ENCODE measurements at places on chromosomes 11 and 22.

DNA sequence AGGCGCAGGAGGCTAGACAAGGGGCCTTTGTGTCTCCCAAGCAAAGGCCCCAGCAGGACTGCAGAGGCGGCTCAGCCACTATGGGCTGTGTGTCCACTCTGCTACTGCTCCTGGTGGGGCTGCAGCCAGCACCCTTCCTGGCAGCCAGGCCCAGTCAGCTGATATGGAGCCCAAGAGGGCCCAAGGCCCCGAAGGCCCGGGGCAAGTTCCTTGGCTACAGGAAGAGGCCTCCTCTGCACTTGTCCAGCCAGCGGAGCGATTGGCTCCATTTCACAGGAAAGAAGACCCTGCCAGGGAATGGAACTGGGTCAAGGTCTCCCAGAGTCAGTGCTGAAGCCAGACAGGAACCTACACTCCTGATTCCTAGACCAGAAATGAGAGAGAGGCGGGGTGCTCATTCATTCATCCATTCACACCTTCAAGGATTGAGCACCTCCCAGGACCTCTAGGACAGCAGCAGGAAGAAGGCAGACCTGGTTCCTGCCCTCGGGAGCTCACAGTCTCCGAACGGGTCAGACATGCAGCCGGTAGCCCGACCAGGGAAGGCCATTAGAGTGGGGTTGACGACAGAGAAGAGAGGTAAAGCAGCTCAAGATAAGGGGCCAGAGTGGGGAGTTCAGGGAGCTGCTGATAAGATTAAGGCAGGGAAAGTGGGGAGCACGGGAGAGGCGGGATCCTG, 811 bp upstream of the P2RY2 start:
- no peak for DNase-seq

GRCh38 chr11:13135385-13136271, 126.5 kb downstream of the RASSF10 start:
- no peak for DNase-seq

- no peak for DNase-seq
Observed at GRCh38 chr11:77508019-77508418, 34.1 kb upstream of the PAK1 start.

GRCh38 chr11:116215471-116216113, 557.2 kb downstream of the BUD13 start:
- no peak for DNase-seq

GRCh38 chr11:112085822-112086421, 634 bp downstream of the TIMM8B start:
- DNase-seq, result peak; percentile 29

- DNase-seq, result no peak
Observed at GRCh38 chr11:78652843-78653239, 78.2 kb upstream of the NARS2 start.

GRCh38 chr11:116895048-116895757, 57.8 kb upstream of the APOA1 start:
- no peak for DNase-seq

DNA sequence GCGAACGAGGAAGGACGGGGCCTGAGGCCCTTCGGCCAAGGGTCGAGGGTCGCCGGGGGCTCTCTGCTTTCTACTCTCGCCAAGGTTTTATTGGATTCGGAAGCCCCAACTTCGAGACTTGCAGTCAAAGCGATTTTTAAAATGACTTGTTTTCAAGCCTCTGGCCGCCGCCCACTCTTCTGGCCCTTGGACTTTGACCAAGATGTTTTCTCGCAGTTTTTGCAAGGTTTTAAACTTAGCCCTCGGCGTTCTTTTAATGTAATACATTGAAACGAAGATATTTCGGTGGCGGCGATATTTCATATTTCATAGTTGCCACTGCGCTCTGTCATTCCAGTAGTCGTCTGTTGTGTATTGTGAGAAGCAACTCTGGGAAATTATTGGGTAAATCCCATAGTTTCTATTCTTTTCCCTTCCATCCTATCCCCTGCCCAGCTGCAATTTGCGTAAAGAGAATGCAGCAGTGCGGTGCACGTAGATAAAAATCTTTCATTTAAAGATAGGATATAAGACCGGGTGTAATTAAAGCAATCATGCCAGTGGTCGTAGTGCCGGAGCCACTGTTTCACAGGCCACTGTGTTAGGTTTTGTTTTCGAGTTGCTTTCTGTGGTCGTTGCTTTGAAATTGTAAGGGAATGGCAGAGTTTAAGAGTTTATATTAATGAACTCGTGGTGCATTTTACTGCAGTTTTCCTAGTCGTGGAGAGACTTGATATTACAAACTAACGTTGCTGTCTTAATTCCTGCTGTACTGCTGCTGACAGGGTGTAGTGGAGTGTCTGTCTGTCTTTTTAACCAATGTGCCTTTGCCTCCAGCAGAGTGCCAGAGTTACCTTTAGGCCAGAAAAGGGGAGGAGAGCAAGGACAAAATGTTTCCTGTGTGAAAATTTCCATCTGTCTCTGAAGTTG, 702 bp downstream of the BIRC2 start:
- no peak for DNase-seq

DNA sequence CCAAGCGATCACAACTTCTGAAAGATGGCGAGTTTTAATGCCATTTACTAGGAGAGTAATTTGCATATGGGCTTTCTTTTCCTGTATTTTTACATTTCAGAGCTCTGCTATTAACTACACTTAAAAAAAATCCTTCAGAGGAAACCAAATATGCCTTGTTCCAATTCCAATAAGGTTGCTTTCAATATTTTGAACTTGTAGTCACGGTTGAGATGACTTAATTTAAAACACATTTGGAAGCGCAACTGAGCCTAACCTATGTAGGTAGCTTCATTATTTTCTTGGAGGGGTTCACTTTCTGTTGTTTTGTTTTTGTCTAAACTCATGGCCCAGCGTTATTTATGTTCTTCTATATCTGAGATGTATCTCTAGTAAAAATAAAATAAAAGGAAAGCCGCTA, 93.4 kb downstream of the BLID start:
- DNase-seq, result no peak

- no peak for DNase-seq
Observed at GRCh38 chr11:76415073-76415472, 29.7 kb upstream of the EMSY start.

DNA sequence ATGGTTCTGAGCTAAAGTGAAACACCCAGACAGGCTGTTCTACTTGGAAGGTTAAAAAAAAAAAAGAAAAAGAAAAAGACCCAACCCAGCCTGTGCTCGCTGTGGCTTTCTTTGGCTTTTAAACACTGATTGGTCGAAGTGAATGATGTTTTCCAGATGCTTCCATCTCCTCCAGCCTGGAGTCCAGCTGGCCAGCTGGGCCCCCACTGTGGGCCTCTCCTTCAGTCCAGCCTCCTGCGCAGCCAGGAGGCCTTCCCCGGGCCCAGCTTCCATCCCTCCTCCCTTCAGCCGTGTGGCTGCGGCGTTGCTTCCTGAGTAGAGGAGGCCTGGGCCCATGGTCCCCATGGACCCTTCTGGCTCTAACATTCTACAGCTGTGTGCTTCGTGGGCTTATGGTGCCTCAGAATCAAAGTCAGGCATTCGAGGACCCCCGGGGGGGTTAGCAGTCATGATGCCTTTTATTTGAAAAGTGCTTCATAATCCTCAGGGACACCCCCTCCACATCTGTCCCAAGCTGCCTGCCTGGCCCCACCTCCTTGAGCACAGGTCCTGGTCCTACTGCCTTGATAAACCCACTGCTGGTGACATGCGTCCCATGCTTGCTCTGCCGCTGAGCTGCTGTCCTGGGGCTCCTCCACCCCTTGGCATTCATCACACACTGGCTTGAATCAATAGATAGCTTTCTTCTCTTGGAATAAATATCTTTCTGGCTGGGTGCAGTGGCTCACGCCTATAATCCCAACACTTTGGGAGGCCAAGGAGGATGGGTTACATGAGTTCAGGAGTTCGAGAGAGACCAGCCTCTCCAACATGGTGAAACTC, 42.2 kb upstream of the FBLN1 start:
- DNase-seq, result no peak

- DNase-seq, result no peak
Observed at GRCh38 chr22:32477596-32477995, 3.0 kb downstream of the FBXO7 start.

DNA sequence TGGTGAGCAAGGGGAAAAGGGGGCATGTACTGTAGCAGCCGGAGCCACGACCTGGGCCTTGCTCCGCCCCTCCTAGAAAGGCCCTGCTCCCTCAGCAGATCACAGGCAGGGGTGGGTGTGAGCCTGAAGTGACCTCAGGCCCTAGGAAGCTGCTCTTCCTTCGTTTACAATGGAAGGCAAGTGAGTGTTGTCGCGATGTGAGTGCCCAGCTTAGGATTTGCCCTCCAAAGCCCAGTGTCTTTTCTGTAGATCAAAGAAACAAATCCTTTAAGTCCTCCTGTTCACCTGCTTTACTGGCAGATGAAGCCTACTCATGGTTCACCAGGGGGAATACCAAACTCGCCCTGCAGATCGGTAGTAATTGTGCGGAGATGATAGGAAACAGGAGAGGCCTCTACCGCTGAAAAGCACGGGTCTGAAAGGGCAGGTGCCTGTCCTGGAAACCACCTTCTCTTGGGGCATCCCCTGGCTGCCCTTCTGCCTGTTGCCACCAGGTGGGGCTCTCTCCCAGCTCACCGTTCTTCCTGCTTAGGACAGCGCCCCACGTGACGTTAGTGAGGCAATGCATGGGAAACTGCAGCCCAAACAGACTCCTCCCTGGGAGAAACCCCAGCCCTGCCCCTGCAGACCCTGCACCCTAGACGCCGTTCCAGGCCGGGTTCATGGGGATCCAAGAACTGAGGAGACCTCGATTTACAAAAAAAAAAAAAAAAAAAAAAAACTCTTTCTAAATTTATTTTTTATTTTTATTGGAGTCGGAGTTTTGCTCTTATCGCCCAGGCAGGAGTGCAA, 45.9 kb upstream of the RAB1B start:
- DNase-seq, result peak; percentile 85

DNA sequence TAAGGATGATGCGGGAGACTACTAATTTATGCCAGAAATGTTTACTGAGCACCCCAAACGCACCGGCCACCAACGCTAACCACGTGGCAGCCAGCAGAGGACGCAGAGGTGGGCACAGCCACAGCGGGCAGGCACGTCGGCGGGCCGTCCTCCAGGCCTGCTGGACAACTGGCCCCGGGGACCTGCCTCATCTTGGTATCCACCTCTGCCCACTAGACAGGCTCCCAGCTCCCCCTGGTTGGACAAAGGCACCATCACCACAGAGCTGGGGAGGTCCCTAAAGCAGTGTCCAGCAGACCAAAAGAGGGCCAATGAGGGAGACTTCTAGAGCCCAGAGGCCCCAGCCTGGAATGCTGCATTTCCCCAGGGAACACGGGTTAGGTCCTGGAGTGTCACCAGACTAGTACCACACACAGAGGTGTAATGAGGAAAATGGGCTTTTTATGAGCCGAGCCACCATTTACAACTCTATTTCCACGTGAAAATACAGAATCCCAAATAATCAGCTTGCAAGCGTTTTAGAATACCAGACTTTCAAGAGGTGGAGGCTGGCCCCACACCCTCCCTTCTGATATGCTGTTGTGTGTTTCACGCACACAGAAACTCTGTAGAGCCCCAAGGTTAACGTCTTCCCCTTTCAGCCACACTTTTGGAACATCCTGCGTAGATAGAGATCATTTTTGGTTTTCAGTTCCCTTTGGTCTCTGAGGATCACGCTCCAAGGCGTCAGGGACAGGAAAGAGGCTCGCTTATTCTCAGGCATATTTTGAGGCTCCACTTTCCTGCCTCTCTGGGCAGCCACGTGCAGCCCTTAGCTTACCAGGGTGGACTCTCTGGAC, 23.7 kb upstream of the BID start:
- no peak for DNase-seq

- no peak for DNase-seq
Observed at GRCh38 chr11:112962579-112963367, 1.6 kb downstream of the NCAM1 start.

- no peak for DNase-seq
Observed at GRCh38 chr11:5336331-5336730, 7.0 kb downstream of the OR51B5 start.

GRCh38 chr22:49953680-49954344, 6.8 kb upstream of the PIM3 start:
- no peak for DNase-seq

DNA sequence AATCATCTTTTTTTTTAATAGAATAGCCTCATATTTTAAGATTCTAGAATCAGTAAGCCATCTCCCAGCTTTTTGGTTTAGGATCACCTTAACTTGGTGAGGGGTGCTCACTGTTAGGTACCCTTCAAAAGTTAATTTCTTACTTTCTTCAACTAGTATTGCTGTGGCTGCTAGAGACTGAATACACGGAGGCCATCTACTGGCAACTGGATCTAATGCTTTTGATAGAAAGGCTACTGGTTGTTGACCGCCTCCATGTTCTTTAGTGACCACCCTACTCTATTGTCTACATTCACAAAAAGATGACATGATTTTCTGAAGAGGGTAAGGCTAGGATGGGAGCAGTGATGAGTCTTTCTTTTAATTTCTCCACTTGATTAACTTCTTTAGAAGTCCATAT, 16.7 kb upstream of the ALDH3B2 start:
- DNase-seq, result no peak

DNA sequence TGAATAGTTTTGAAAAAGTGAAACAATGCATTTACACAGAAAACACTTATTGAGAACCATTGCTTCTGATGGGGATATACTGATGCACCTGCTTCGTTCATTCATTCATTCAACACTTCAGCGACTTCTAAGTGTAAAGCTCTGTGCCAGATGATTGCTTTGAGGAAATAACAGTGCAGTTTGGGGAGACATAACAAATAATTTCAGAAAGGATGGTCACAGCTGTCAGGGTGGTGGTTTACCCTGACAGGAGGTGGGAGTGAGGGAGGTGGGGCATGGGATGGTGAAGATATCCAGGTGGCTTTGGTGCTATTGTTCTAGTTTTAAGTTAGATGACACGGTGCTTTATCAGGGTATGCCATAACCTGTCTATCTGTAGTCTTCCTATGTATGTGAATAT, 344.1 kb downstream of the LARGE1 start:
- DNase-seq, result no peak

- DNase-seq, result no peak
Observed at GRCh38 chr22:46327691-46328465, 7.6 kb upstream of the TRMU start.

- DNase-seq, result peak; percentile 16
Observed at GRCh38 chr11:86688398-86689179, 16.2 kb upstream of the ME3 start.

- no peak for DNase-seq
Observed at GRCh38 chr22:28949788-28950187, 66.4 kb downstream of the ZNRF3 start.

DNA sequence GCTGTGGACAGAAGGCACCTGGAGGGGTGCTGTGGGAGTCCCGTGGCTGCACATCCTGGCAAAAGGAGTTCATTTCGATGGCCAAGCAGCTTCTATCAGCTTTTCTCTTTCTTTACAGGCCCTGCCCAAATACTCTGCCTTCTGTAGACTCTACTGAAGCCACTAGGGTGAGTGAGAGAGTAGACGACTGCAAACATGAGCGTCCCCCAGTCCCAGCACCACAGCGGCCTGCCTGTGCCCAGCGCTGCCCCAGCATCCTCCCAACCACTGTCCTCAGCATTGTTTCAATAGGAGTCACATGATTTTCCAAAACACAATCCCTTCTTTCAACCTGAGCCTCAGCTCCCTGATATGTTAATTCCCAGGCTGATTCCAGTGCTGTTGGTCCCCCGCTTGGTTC, 110.0 kb downstream of the KIRREL3 start:
- DNase-seq, result no peak

All from stimulated activated CD4-positive, alpha-beta T cell treated with anti-CD3 and anti-CD28 coated beads, Interleukin-4, amount 100 ng/mL, for 48 hours (primary cell).